ENCODE measurements at places on chromosomes 3 and 15. TPM values are rescaled to one million over a fixed set of nuclear protein-coding genes. Genes with fewer than 3 reads are reported as not detected.
A peak's percentile ranks its signal among the peaks of the same experiment; 100 is the strongest.

DNA sequence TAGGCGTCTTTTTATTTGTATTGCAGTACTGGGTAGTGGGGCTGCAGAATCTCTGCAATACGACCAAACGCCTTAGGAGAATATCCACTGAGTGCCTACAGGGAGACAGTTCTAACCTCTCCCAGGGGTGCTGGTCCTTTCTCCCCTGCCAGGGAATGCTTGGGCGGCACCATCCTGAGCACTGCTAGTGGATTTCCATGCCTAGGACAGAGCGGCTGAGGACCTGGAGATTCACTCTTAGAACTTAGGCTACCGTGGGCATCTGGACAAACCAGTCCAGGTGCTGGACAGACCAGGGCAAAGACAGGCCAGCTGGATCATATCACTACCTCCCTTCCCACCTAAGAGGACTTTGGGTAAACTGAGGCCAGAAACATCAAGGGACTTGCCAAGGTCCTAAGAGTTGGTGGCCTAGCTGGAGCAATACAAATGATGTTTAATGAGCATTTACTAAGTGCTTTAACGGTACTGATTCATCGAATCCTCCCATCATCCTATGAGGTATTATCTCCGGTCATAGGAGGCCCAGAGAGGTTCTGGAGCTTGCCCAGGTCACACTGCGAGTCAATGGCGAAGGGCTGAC, 902 bp downstream of the TMEM44 start:
- no peak for ATAC-seq

- no peak for ATAC-seq
Measured at GRCh38 chr15:53520996-53521395, 238.5 kb downstream of the WDR72 start.

Gene SAMMSON
- total RNA-seq: 2.3 TPM

DNA sequence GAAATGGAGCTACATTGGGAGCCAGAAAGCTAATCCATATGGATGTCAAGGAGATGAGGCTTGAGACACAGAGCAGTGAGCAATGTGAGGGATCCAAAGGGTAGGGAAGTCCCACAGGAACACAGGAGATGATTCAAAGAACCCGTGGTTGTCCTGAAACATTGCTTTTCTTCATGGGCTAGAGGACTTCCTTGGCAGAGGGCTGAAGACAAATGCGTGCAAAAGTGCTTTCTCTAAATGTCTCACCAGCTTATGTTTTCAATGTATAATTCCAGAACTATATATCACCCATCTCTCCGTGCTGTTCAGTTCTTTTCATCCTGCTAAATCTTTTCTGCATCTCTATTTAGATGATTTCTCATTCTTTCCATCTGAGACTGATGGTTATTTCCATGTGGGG, 46.0 kb upstream of the GOLGA8A start:
- no peak for ATAC-seq

- no peak for ATAC-seq
Measured at GRCh38 chr15:64687688-64688087, 87.7 kb downstream of the RBPMS2 start.

DNA sequence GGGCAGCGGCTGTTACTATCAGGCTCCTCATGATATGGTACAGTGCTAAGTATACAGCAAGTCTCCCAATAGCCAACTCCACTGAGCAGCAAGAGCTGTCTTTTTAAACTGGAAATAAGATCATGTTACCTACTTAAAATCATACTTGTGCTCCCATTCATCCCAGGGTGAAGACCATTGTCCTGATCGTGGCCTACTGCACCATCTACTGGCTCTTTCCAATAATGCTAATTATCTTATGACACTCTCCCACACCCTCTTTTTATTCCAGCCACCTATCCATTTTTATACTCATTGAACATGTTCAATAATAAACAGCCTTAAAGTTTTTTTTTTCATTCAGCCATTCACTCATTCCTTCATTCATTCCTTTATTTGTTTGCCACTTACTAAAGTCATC, 117.7 kb downstream of the GBE1 start:
- no peak for ATAC-seq

- ATAC-seq: no peak
Measured at GRCh38 chr3:61761694-61762430, 200.5 kb downstream of the PTPRG start.

Gene TMEM207
- total RNA-seq: not detected

Gene LRRC34
- total RNA-seq: 4.7 TPM

- ATAC-seq: no peak
Measured at GRCh38 chr15:56953790-56954189, 35.3 kb downstream of the TCF12 start.

Gene COL6A5
- total RNA-seq: 0.04 TPM

Gene PARP15
- not detected for total RNA-seq

GRCh38 chr15:33458421-33458820, 147.7 kb downstream of the RYR3 start:
- ATAC-seq: no peak

GRCh38 chr3:152287898-152288576, 19.3 kb downstream of the MBNL1 start:
- no peak for ATAC-seq

DNA sequence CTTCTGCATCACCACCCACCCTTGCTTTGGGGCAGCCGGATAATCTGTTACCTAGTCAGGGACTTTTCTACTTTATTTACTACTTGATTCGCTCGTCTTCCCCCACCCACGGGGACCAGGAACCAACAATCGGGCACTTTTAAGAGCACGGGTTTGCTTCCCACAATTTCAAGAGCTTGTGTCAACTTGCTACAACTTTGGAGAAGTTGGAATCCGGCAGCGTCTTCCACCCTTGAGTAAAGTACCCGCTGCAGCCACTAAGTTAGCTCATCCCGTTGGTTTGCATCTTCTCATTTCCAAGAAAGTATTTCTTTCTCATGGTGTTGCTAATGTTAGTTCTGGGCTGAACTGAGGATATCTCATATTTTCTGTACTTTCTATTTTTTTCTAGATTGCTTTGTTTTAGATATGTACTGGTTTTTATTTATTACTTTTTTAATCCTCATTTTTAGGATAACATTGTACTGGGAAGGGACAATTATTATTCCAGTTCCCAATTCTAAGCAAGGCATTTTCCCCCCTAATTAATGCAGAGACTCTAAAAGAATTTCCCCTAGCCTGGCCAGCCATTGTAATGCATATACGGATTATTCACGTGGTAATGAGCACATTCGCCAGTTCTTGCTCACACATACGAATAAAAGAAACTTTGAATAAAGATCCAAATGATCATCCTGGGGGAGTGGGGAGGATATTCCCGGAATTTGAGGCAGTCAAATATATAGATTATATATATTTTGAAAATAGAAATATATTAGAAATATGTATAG, 4.0 kb downstream of the SOX2 start:
- no peak for ATAC-seq

Gene INSYN1
- total RNA-seq: 11.4 TPM

DNA sequence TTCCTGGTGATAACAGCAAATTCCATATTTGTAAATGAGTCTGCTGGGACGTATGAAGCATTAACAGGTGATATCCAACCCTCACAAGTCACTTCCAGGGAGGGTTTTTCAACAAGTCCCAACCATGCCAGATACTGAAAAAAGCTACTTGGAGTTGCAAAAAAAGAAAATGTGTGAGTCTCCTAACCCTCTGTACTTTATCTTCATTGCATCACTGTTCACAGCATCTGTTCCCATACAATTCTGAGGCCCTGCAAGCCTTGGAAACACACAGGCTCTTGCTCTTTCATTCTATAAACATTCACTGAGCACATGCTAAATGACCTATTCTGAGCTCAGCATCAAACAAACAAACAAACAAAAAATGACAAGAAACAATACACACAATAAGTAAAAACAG, 120.8 kb downstream of the RFTN1 start:
- peak; percentile 55 for ATAC-seq

Gene DUSP7
- total RNA-seq: 13.4 TPM

DNA sequence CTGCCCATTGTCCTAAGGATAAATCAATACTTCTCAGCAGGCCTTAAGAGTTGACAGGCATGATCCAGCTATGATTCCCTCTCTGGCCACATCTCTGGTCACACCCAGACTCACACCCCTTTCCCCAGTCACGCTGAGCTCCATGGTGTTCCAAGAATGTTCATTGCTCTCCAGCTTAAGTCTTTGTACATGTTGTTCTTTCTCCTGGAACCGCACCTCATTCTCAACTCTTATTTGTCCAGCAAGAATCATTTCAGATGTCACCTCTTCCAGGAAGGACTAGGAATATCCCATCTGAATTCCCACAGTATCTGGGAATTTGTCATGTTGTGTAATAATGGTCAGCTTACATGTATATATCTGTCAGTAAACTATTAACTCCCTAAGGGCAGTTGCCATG, 118.3 kb upstream of the GALNT15 start:
- peak; percentile 64 for ATAC-seq

DNA sequence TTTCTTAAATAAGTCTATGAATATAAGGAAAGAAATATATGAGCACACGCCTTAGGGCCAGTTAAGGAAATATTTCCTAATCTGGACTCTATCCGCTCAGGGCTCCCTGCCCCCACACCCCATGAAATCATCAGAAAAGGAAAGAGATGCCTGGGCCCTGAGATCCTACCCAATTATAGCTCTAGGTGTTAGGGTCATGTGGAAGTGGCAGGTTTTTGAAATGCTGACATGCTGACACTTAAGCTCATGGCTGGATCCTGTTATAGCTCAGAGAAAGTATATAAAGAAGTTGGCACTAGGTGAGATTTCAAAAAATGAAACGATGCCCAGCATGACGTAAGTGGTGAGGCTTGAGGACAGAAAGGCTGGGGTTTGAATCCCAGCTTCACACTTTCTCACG, 43.5 kb upstream of the AKAP13 start:
- ATAC-seq: peak; percentile 66

DNA sequence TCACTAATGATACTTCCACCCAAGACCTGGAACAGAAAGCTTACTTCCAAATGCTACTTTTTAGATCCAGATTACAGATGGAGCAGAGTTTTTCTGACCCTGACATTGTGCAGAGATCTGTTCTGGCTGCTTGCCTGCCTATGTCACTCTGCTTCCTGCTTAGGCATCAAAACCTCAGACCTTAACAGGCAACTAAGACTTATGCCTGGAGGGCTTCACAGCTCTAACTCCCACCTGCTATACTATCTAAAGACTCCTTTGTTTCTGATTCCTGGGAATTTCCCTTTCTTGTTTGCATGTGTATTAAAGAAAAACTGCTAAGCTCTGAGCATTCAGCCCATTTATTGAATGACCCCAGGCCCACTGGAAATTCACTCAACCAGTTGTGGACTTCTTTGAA, 157.4 kb upstream of the NPHP3 start:
- ATAC-seq: no peak

GRCh38 chr3:14274999-14275961, 96.7 kb downstream of the LSM3 start:
- ATAC-seq: no peak

Gene CD276
- 58.9 TPM for total RNA-seq

GRCh38 chr3:66378256-66378655, 122.6 kb downstream of the LRIG1 start:
- ATAC-seq: no peak

Gene TMEM158
- 6.5 TPM for total RNA-seq

Gene CKMT1A
- total RNA-seq: 0.62 TPM

Gene MORC1
- total RNA-seq: not detected

DNA sequence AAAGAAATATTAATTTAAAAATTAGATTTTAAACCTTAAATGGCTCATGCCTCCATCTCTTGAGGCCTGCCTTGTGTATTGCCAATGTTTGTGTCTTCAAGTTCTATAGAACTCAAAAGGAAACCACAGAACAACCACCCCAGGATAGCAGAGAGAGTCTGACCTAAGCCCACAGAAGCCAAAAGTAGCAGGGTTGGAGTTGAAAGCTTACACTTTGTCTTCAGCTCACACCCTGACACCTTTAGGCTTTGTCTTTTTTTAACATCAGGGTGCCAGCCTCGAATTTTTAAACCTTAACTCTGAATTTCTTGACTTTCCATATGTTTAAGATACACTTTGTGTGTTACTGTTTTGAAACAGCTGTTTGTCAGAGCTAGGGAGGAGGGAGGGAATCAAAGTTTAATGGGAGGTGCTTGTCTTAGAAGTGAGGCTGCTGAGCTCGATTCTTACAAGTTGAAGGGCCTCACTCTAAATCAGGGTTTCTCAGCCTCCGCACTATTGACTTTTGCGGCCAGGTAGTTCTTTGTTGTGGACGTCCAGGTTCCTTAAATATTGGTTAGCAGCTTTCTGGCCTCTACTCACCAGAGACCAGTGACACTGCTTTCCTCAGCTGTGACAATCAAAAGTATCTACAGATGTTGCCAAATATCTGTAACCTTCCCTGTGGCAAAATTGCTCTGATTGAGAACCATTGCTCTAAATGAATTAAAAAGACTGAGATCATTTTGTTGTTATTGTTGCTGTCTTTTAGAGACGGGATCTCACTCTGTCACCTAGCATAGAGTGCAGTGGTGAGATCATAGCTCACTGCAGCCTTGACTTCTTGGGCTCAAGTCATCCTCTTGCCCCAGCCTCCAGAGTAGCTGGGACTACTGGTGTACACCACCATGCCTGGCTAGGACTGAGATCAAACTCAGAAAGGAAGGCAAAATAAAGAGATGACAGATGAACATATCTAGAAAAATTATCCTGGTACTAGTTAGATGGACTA, 139.2 kb upstream of the EOMES start:
- ATAC-seq: no peak

DNA sequence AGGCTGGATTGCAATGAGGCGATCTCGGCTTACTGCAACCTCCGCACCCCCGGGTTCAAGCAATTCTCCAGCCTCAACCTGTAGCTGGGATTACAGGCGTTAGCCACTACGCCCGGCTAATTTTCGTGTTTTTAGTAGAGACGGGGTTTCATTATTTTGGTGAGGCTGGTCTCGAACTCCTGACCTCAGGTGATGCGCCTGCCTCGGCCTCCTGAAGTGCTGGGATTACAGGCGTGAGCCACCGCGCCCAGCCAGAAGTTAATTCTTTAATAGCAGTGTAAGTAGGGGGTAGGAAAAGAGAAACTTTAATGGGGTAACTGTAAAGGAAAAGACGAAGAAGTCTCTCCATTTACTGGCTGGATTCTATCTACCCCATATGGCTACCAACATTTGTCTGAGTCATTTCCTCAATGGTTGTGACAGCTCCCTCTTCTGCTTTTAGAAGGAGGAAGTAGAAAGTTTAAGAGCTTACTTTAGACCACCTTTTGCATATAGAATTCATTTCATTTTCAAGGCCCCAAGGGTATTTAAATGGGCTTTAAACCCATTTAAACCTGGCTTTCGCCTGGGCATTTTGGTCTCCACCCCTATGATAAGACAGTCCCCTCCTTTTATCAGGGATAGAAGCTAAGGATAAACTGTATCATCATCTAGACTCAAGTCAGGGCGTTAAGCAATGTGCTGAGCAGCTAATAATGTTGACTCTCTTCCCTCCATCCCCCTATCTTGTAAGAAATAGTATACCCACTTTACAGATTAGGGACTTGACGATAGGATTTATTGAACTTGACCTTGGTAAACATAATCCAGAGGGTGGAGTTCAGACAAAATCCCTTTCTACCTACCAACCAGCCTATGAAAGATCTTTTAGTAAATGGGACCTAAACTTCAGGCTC, 1.1 kb upstream of the CDV3 start:
- ATAC-seq: no peak

Measured in gastroesophageal sphincter (tissue), 4 donors.